ENCODE measurements at places on chromosomes 12 and 14.
A peak's percentile ranks its signal among the peaks of the same experiment; 100 is the strongest.

GRCh38 chr12:116707751-116708150, 30.1 kb downstream of the SPRING1 start:
- DNase-seq, result no peak

GRCh38 chr12:61780435-61780834, 479.8 kb upstream of the USP15 start:
- DNase-seq, result no peak

GRCh38 chr14:99559286-99559990, 44.6 kb downstream of the CCDC85C start:
- DNase-seq, result no peak

GRCh38 chr12:5391653-5392052, 40.3 kb upstream of the NTF3 start:
- no peak for DNase-seq

- DNase-seq, result no peak
Measured at GRCh38 chr14:66281036-66281776, 205.0 kb upstream of the CCDC196 start.

- DNase-seq, result no peak
Measured at GRCh38 chr12:93376436-93377251, 1.1 kb upstream of the NUDT4 start.

- no peak for DNase-seq
Measured at GRCh38 chr14:67555518-67556090, 22.5 kb downstream of the PLEKHH1 start.

GRCh38 chr14:31566456-31566855, 5.3 kb downstream of the NUBPL start:
- no peak for DNase-seq

DNA sequence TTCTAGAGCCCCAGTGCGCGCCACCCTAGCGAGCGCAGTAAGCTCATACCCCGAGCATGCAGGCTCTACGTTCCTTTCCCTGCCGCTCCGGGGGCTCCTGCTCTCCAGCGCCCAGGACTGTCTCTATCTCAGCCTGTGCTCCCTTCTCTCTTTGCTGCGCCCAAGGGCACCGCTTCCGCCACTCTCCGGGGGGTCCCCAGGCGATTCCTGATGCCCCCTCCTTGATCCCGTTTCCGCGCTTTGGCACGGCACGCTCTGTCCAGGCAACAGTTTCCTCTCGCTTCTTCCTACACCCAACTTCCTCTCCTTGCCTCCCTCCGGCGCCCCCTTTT, 791 bp downstream of the TMEM233 start:
- DNase-seq, result no peak

DNA sequence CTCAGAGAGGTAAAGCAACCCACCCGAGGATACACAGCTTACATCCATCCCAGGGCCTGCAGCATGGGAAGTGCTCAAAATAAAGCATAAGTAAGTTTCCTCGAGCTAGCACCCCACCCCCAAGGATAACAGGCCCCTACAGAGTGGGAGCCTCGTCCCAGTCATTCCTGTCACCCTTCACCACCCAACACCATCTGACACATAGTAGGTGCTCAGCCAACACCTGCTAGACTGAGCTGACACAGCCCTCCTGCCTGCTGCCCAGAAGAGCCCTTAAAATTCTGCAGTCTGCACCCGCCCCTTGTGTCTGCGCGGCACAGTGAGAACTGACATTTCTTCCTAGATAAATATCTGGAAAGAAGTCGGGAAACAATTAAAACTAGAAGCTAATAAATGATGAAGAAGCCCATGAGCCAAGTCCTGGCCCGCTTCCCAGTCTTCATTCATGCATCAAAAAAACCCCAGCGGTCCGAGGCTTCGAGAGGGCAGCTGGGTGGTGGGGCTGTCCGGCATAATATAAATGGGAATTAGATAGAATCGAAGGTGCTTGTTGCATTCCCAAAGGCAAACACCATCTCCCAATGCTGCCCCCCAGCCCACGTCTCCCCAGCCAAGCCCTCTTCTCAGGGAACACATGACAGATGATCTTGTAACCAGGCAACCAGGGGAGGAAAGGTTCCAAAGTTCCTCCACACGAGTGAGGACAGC, 76.2 kb downstream of the BCL11B start:
- DNase-seq, result no peak

DNA sequence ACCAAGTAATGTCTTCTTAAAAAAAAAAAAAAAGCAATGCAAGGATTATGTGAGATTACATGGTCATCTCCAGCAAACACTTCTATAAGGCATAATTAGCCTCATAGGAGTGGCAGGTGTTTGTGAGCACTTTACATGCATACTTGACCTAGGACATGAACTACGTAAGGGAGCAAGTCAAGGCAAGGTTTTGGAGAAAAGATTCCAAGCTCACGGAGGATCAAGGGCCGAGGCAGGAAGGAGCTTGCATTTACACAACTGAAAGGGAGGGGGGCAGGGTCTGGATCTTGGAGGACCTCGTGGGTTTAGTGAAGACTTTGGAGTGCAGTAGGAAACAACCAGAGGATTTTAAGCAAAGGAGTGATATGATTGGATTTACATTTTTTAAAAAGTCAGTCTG, 112.5 kb downstream of the CCER1 start:
- no peak for DNase-seq

DNA sequence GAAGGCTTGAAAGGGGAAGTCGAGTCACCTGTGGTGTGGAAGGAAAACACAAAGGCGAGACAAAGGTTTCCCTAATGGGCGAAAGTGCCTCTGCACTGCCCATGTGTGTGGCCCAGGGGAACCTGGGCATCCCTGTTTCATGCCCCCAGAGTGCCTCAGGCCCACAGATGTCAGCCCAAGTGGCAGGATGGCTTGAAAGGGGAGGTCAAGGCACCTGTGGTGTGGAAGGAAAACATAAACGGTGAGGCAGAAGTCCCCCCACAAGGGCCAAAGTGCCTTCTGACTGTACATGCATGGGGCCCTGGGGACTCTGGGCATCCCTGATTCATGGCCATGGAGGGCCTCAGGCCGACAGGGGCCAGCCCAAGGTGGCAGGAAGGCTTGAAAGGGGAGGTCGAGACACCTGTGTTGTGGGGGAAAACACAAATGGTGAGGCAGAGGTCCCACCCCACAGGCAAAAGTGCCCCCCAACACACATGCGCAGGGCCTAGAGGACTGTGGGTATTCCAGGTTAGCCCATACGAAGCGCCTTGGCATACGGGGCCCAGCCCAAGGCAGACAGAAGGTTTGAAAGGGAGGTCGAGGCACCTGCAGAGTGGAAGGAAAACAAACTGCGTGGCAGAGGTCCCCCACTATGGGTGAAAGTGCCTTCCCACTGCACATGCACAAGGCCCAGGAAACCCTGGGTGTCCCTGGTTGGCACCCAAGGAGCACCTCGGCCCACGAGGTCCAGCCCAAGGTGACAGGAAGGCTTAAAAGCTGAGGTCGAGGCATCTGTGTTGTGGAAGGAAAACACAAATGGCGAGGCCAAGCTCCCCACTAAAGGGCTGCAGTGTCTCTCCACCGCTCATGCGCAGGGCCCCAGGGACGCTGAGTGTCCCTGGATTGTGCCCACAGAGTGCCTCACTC, 382.3 kb downstream of the ALG10 start:
- DNase-seq, result peak; percentile 9

DNA sequence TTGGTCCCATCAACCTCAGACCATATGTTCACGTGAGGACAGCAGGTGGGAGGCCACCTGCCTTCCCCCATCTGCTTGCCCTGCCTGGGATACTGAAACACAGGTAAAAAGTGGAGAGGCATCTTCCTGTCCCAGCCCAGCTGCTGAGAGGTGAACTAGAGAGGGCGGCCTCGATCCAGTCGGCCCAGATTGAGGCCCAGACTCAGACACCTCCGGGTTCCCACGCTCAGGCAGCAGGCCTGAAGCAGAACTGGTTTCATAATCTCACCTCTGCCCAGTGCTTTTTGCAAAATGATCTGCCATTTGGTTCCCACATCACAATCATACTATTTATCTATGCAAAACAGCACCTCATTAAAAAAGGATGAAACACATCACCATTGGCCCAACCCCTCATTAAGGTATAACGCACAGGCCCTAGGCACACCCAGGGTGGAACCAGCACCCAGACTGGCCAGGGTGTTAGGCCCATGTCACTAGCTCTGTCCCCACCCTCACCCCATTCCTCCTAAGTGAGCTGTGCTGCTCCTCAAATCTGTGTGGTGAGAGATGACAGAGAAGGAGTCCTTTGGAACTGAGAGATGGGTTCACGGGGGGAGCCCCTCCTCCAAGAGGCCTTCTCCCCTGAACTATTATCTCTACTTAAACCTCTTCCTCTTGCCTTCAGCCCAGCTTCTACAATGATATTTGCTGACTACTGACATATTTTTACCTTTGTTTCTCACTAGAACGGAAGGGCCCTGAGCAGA, 81.1 kb downstream of the ZFP36L1 start:
- DNase-seq, result no peak

GRCh38 chr12:93208011-93208410, 169.7 kb upstream of the NUDT4 start:
- DNase-seq, result no peak

DNA sequence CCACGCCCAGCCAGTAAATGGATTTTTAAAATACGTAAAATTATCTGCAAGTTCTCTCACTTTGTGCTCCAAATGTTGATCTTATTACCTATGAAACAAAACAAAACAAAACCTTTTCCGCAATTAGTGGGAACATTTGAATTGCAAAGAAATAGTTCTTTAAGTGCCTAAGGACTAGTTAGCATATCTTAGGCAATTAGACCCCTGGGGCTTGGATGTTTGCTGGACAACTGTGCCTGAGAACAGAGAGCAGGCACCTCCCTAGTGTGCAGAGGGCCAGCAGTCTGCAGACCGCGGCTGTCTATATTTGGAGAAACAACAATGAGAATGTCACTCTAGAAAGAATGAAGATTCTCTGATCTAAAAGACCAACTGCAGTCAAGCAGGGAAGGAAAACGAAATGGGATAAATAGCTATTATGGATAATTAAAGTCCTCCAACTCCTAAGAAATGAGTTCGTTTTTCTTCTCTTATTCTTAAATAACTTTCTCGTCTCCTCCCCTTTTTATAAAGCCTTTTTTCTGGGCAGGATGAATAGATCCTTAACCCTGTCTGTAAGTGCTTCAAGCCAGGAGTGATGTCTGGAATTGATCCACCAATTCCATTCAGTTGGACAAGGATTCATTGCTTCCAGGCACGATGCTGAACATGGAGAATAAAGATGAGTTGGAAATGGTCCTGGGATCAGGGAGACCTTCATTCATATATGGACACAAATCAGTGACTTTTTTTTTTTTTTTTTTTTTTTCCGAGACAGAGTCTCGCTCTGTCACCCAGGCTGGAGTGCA, 16.2 kb downstream of the SLC17A8 start:
- DNase-seq, result no peak

DNA sequence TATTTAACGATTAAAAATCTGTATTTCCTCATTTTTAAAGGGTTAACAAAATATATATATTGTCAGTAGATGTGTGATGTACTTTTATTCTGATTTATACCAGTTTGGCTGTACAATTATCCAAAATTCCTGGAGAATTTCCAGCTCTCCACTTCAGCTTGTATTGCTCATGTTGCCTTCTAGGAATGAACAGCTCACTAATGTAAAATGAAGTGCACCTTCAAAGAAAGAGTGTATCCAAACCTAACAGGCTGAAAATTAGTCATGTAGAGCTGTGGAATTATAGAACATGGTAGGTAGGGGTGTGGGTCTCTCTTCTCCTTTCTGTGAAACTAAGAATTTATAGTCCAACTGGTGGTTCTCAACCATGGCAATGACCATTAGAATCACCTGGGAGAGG, 362.0 kb downstream of the ETNK1 start:
- DNase-seq, result no peak

DNA sequence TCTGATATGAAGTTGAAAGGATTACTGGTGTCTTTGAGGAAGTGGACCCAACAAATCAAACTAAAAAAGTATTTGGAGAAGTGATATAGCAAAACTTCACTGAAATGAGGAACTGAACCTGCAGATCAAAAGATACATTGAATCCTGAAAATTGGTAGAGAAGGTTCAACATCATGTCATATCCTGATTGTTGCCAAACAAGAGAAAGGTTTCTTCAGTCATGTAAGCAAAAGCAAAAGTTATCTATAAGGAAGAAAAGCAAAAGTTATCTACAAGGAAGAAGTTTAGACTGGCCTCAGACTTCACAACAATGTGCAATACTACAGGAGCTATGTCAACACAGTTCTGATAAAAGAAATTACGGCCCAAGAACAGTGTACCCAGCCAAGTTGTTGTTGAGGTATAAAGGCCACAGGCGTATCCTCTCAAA, 142.7 kb downstream of the RAD51B start:
- no peak for DNase-seq

- no peak for DNase-seq
Measured at GRCh38 chr12:122732170-122732569, 1.5 kb upstream of the HCAR1 start.

- DNase-seq, result no peak
Measured at GRCh38 chr14:64656986-64657385, 47.2 kb upstream of the PLEKHG3 start.

GRCh38 chr12:29516431-29516875, 19.0 kb upstream of the OVCH1 start:
- DNase-seq, result no peak

DNA sequence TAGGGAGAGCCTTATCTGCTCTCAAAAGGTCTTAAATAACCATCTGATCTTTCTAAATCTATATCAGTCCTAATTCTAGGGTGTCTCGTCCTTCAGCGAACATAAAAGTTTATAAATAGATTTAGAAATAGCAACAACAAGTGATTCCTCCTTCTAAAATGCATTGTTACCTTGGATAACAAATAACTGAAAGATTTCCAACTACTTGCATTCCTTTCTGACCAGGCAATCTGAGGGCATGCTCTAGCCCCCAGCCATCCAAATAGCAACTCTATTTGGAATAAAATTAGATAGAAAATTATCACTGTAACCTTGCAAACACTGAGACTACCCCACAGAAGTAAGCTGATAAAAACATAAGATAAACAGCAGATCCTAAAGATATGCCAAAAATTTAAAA, 21.8 kb upstream of the KRR1 start:
- no peak for DNase-seq

GRCh38 chr12:27631365-27631764, 64.9 kb upstream of the REP15 start:
- DNase-seq, result no peak

GRCh38 chr14:25150934-25151790, 101.2 kb upstream of the STXBP6 start:
- DNase-seq, result no peak
